ENCODE measurements at places on chromosomes 12 and 14.

DNA sequence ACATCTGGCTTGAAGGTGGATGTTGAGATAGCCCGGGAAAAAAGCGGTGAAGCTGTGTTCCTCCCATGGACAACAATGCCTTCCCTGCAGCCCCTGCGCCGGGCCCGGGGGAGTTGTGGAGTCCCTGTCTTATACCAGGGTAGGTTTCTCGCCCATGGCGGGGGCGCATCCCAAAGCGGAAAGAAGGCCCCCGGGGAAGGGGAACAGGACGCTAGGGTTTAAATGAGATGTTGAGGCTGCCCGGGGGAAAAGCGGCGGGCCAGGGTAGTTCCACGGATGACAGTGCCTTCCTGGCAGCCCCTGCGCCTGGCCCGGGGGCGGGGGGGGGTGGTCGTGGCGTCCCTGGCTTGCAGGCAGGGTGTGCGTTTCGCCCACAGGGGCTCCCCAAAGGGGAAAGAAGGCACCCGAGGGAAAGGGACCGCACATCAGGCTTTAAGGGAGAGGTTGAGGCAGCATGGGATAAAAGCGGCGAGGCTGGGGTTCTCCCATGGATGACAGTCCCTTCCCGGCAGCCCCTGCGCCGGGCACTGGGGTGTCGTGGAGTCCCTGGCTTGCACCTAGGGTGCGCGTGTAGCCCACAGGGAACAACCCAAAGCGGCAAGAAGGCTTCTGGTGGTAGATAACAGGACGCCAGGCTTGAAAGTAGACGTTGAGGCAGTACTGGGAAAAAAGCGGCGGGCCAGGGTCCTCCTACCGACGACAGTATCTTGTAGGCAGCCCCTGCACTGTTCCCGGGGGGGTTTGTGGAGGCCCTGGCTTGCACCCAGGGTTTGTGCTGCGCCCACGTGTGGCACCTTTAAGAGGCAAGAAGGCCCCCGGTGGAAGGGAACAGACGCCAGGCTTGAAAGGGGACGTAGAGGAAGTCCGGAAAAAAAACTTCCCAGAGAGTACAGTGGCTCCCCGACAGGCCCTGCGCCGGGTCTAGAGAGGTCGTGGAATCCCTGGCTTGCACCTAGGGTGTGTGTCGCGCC lies 160.8 kb upstream of the ALG10B start:
- no peak for DNase-seq

DNA sequence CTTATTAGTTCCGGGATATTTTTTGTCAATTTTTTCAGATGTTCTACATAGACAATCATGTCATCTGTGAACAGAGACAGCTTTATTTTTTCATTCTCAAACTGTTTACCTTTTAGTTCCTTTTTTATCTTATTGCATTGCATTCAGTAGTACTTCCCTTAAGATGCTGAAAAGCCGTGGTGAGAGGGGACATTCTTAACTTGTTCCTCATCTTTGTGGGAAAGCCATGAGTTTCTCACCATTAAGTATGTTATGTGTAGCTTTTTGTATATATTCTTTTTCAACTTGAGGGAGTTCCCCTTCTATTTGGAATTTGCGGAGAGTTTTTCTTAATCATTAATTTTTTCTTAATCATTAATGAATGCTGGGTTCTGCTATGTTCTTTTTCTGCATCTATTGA lies 1727.1 kb upstream of the SEL1L start:
- no peak for DNase-seq

- DNase-seq: no peak
Observed at GRCh38 chr12:53478865-53479264, 20.4 kb downstream of the MAP3K12 start.

GRCh38 chr12:108254517-108255251 lies 84.4 kb downstream of the CMKLR1 start:
- DNase-seq: no peak

DNA sequence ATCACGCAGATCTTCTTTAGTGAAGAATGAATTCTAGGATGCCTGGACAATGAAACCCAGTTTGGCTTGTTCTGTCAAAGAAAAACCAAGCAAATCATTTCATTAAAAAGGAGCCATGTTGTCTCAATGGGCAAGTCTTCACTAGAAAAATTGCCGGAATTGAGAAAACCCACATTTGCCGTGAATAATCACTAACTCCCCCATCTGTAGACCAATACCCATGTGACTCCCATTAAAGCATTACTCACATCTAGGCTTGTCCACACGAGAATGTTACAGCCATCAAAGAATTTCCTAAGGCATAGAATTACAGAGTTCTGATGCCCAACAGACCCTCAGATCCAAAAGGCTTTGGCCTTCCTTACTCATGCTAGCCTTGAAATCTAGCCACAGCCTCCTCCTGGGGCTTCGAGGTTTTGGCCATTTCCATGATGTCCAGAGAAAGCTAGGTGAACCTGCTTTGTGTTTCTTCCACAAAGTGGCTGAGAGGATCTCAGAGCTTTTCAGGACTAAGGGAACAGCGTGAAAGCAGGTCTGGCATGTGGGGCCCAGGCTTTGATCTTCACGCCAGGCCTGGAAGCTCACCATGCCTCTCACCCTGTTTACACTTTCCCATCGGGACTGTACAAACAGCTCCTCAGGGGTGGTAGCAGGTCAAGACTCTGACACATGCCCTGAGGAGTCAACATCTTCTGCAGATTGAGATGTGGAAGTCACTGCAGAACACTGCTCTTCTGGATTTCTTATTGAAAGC lies 12.1 kb downstream of the SLC7A8 start:
- no peak for DNase-seq
